Mucosa of descending colon (tissue), 3 donors: ENCODE measurements at places on chromosomes 6 and 20. TPM values are rescaled to one million over a fixed set of nuclear protein-coding genes. Genes with fewer than 3 reads are reported as not detected.

The DLL1 gene
- 16.5 TPM for total RNA-seq

The OVOL2 gene
- 15.2 TPM for total RNA-seq

The ZNF831 gene
- total RNA-seq, result 0.38 TPM

The OR2H2 gene
- total RNA-seq, result not detected

The GHRH gene
- total RNA-seq, result not detected

The WFDC5 gene
- not detected for total RNA-seq

The MYH7B gene
- total RNA-seq, result 0.99 TPM

The MRPL14 gene
- 57.2 TPM for total RNA-seq

The SCUBE3 gene
- 0.14 TPM for total RNA-seq

The BHLHE23 gene
- total RNA-seq, result not detected

The CTAGE9 gene
- total RNA-seq, result not detected

The SLC22A16 gene
- 0.46 TPM for total RNA-seq

DNA sequence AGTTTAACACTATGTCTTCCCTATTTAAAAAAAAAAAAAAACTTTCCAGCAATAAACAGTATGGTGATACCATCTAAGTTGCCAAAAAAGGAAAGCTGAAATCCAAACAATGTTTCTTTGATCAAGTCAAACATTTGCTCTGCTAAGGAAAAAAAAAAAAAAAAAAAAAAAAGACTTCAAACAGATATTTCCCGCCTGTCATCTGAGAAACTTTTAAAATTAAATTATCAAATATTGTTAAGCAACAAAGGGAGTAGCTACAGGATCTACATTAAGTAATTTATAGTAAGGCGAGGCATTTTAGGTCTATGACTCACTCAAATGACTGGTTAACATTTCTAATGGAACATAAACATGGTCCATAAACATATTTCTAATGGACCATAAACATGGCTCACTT, 121.2 kb downstream of the DST start:
- no peak for DNase-seq

- DNase-seq, result no peak
Measured at GRCh38 chr20:2104236-2104635, 2.6 kb downstream of the STK35 start.

DNA sequence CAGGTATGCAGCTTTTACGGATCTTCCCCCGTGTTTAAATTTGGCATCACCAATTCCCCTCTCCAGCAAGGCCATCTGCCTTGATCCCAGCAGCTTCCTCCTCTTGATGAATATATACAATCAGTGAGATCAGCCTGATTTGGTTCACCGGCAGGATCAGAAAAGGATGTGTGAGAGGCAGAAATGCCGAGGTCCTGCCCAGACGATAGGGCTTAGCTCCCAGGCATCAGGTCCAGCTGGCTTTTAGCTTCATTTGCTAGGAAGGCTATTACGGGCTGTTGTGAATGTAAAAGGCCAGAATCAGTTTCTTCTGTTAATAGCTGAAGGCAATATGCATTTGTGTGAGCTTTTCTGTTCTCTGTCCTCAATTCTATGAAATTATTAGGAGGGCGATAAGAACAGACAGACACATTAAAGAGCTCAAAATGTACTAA, 372.8 kb downstream of the BTBD9 start:
- DNase-seq, result no peak

GRCh38 chr20:9740486-9740885, 98.4 kb downstream of the PAK5 start:
- no peak for DNase-seq

DNA sequence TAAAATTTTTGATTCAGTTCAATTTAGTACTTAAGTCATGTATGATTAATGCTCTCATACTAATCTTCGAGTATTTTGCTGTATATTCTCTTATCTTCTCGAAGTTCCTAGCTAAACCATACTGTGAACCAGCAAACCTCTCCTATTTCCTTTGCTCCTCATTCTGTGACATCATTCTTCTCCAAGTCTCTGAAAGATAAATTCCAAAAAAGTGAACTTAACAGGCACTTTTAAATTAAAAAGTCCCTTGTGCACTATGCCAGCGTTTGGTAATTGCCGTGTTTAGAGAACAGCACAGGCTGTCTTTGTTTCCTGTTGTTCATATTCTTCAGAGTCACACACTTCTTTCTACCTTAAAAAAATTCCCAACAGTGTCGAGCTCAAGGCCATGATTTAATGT, 188.4 kb upstream of the PHACTR1 start:
- no peak for DNase-seq

GRCh38 chr6:119669221-119669620, 319.7 kb upstream of the MAN1A1 start:
- no peak for DNase-seq

GRCh38 chr6:3697609-3698008, 53.9 kb downstream of the PXDC1 start:
- no peak for DNase-seq

DNA sequence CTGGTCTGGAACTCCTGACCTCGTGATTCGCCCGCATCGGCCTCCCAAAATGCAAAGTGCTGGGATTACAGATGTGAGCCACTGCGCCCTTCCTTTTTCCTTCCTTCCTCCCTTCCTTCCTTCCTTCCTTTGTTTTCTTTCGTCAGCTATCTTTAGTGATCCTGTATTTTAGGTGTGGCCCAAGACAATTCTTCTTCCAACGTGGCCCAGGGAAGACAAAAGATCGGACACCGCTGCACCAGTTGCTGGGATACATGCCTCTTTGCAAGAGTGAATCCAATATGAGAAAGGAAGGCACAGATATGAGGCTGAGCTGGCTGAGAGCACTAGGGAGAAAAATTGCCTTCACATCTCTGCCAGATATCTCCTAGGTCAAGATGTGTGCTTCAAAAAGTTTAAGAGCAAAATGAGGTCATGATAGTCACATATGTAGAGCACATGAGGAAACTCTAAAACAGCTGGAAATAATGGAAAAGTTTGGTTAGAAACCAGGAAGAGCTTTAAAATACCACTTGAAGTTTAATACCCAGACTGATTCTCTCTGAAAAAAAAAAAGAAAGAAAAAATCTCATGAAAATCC, 41.8 kb downstream of the OR2B2 start:
- no peak for DNase-seq

DNA sequence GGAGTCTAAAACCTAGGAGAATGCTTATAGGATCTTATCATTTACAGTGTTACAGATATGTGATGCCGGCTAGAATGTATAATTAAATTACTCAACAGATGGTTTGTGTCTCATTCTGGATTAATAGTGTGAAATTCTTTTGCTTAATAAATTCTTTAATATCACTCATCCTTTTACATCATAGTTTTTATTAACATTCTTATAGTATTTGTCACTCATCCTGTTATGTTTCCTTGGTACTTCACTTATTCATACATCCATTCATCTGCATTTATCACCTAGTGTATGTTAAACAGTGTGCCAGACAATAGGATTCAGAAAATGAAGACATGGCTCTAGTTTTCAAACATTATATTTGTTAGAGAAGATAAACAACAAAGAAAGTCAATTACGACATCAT, 468.7 kb downstream of the FRK start:
- DNase-seq, result no peak

GRCh38 chr6:14292119-14292518, 174.5 kb downstream of the CD83 start:
- no peak for DNase-seq

DNA sequence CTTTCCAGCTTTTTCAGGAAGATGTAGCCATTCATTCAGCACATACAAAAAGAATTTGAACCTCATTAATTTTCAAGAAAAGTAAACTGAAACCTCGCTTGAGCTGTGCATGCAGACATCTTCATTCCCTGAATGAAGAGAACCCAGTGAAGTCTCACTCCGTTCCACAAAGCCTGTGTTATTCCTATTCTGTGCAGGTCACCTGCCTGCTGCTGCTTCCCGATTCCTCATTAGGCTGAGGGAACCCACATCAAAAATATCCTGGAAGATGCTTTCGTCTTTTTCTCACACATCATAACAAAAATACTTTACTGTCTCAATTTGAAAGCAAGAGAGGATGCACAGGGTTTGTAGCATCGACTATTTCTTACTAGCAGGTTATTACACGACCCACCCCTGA, 40.1 kb downstream of the TRMT6 start:
- DNase-seq, result no peak

GRCh38 chr6:144294016-144294415, 8.9 kb downstream of the UTRN start:
- DNase-seq, result no peak

- DNase-seq, result no peak
Measured at GRCh38 chr20:41359541-41360011, 7.0 kb downstream of the EMILIN3 start.

- DNase-seq, result no peak
Measured at GRCh38 chr6:98203170-98203806, 631.1 kb upstream of the POU3F2 start.

- no peak for DNase-seq
Measured at GRCh38 chr20:63497138-63497945, 1.5 kb downstream of the EEF1A2 start.

GRCh38 chr6:125808591-125808990, 17.8 kb downstream of the NCOA7 start:
- DNase-seq, result no peak

GRCh38 chr6:44572346-44572745, 184.8 kb downstream of the CDC5L start:
- no peak for DNase-seq
